CD8-positive, alpha-beta memory T cell (primary cell): ENCODE measurements at places on chromosomes 13 and 19. TPM values are rescaled to one million over a fixed set of nuclear protein-coding genes. Genes with fewer than 3 reads are reported as not detected.

Gene KLK7
- total RNA-seq: not detected

Gene FBXO17
- total RNA-seq: not detected

Gene CELF5
- 0.24 TPM for total RNA-seq

Gene PRRG2
- 1.2 TPM for total RNA-seq

Gene TMEM86B
- 8.5 TPM for total RNA-seq

Gene ALG5
- 47.9 TPM for total RNA-seq

Gene SULT2A1
- not detected for total RNA-seq

Gene CEACAM8
- not detected for total RNA-seq

Gene LPAR2
- total RNA-seq: 23.6 TPM

Gene MCF2L
- 9.6 TPM for total RNA-seq

Gene RXFP2
- not detected for total RNA-seq

Gene CLDN10
- not detected for total RNA-seq

DNA sequence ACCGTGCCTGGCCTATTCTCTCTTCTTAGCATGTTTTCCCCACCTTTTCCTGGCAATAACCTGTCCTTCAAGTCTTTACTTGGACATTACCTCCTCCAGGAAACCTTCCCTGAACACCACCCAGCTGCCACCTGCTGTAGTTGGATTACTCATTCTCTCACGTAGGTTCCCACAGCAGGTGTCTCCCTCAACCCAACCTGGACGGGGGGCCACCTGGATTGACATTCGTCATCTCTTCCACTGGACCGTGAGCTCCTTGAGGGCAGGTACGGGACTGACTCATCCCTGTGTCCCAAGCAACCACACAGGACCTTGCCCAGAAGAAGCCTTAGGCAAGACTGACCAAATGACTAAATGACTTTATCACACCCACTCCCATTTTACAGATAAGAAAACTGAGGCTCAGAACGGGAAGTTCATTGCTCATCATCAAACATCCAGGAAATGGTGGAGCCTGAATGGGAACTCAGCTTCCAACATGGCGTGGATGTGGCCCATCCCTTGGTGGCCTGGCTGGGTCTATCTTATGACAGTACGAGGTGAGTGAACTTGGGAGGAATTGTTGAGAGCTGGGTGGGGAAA, 3.5 kb upstream of the KLK6 start:
- DNase-seq: no peak

- DNase-seq: no peak
These were observed 70.6 kb downstream of the STK24 start for GRCh38 chr13:98506322-98506721.

- no peak for DNase-seq
These were observed 10.2 kb downstream of the NPHS1 start for GRCh38 chr19:35841961-35842595.

GRCh38 chr13:62847520-62847919, 1431.9 kb upstream of the PCDH20 start:
- DNase-seq: no peak

- no peak for DNase-seq
These were observed 25.1 kb downstream of the AP1M1 start for GRCh38 chr19:16222806-16223205.

GRCh38 chr13:22825186-22825585, 355.6 kb upstream of the SGCG start:
- no peak for DNase-seq

DNA sequence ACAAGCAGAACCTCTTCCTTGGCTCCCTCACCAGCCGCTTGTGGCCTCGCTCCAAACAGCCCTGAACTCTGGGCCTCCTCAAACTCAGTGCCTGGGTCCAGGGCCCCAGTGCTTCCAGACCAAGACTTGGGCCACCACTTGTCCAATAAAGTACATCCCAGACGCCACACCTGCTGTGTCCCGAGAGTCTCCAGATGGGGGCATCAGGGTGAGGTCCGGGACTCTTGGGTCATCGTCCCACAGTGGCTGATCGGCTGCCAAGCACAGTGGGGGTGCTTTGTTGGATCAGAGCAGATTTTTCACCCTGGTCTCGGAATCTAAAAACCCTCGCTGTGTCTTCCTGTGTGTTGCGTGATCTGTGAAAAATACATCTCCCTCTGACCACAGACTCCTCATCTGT, 9.0 kb upstream of the DLL3 start:
- no peak for DNase-seq

DNA sequence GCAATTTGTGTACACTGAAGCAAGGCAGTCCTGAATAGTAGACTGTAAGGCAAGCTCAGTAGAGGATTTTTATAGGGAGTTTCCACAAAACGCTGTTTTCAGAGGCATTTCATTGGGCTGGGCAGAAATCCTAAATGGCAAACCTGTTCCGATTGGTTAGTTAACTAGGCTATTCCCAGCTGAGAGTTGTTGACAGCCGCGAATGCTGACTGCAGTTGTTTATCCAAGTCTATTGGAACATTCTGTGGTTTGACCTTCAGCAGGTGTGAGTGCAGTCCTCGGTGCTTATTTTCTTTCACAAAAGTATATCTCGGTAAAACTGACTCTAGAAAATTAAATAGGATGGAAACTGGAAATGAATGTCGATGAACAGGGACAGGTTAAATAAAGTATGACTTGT, 45.4 kb downstream of the TPT1 start:
- DNase-seq: no peak

DNA sequence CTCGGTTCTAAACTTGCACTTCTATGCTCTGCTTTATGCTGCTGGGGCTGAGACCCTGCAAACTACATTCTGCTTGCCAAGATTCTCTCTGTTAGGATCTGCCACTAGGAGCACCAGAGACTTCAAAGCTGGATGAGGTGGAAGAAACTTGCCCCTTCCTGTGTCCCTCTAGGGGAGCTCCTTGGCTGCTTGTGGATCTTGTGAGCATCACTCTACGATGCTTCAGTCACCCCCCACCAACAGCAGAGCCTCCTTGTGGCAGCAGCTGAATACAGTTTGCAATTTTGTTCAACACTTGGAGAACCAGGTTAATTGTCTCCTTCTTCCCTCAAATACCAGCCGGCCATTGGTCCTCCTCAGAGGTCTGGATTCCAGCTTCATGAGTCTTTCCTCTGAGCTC, 310.6 kb downstream of the FGF14 start:
- DNase-seq: no peak

DNA sequence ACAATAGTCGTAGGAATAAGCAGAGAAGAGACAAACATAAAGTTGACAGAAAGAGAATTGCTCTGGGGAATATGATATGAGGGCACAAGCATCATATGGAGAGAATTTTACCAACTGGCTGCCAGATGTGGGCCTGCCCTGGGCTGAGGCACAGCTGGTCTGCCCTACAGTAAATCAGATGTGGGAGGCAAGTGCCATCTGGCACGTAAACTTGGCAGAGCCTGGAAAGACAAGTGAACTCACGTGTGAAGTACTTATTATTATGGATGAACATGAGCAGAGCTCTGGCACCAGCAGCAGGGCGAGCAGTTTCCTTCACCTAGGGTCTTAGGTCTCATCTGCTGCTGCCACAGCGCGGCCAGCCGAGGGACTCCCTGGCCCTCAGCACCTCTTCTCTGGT, 20.6 kb downstream of the PCDH8 start:
- DNase-seq: no peak

DNA sequence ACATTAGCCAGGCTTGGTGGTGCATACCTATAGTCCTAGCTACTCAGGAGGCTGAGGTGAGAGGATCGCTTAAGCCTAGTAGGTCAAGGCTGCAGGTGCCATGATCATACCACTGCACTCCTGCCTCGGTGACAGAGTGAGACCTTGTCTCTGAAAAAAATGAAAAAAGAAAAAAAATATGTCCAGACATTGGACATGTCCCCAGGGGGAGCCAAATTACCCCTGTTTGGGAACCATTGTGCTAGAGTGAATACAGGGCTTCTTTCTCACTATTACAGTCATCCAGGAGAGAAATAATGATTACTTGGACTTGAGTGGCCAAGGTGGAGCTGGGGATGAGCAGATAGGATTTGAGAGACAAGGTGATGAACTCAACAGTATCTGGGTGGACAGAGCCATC, 52.9 kb upstream of the ABCC4 start:
- DNase-seq: no peak

GRCh38 chr13:50284540-50284939, 269.3 kb downstream of the KCNRG start:
- no peak for DNase-seq

DNA sequence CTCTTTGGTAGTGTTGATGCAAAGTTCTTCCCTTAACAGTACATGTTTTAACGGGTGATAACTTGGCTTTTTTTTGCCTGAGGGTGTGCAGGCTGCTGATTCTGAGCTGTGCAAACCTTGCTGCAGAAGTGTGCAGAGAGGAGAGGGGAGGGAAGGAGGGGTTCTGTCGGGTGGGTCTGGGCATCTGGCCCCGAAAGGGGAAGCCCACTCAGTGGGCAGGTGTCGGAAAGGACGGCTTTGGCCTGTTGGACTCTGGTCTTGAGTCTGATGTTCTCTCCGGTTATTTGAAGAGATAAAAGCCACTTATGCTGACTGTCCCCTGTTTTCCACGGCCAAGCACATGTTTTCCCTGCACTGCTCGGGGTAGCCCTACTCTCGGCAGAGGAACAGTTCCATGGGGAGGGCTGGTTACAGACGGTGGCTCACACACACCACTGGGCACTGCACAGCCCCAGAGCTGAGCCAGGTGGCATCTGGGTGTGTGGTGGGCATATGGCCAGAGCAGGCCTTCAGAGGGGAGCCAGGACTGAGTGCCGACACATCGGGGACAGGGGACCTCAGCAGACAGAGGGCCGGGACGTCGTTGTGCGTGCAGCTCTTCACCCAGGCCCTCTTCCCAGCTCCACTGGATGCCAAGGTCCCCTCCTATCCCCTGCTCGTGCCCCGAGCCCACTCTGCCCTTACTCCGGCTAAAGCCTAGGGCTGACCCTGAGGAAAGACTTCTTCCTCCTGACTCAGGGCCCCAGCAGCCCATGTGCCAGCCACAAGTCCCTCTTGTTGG, 93.2 kb downstream of the TEX29 start:
- DNase-seq: no peak

GRCh38 chr13:23087880-23088279, 92.9 kb upstream of the SGCG start:
- DNase-seq: no peak

GRCh38 chr13:97205465-97205864, 16.7 kb upstream of the MBNL2 start:
- no peak for DNase-seq

DNA sequence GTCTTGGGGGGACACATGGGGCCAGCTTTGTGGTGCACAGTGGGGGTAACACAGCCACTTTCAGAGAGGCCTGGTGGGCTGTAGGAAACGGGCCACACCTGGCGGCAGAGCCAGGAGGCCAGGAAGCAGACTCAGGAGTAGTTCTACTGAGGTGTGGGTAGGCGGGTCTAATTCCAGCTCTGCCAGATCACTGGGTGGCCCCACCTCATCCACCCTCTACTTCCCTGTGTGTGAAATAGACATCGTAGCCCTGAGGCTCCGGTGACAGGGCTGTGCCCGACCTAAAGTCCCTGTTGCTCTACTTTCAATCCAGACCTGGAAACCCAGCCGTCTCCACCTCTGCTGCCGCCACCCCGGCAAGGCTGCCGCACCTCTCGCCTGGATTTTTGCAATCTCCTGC, 4.0 kb downstream of the NKPD1 start:
- DNase-seq: no peak

GRCh38 chr13:95457294-95457693, 95.2 kb upstream of the CLDN10 start:
- DNase-seq: no peak

DNA sequence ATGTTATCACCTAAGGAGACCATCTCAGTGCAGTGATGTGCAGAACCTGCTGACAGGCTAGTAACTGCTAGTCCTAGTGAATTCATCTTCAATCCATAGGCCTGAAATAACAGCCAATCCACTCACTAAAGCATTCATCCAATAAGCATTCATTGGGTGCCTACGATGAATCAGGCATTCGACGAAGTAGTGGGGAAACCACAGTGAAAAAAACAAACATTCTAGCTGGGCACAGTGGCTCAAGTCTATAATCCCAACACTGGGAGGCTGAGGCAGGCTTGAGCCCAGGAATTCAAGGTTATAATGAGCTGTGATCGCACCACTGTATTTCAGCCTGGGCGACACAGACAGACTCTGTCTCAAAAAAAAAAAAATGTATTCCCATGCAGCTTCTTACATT, 135.6 kb downstream of the RNF17 start:
- DNase-seq: no peak

DNA sequence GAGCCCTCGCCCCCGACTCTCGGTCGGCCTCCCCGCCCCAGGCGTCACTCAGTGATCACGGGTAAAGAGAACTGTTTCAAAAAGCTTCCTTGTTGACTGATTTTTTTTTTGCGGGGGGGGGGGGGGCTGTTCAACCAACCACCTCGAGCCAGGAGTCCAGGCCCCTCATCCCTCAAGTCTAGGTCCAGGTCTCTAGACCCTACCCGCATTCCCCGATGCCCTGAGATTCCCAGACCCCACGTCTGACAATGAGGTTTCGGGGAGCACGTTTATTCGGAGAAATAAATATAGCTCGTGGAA, 4.3 kb downstream of the HRC start:
- no peak for DNase-seq

DNA sequence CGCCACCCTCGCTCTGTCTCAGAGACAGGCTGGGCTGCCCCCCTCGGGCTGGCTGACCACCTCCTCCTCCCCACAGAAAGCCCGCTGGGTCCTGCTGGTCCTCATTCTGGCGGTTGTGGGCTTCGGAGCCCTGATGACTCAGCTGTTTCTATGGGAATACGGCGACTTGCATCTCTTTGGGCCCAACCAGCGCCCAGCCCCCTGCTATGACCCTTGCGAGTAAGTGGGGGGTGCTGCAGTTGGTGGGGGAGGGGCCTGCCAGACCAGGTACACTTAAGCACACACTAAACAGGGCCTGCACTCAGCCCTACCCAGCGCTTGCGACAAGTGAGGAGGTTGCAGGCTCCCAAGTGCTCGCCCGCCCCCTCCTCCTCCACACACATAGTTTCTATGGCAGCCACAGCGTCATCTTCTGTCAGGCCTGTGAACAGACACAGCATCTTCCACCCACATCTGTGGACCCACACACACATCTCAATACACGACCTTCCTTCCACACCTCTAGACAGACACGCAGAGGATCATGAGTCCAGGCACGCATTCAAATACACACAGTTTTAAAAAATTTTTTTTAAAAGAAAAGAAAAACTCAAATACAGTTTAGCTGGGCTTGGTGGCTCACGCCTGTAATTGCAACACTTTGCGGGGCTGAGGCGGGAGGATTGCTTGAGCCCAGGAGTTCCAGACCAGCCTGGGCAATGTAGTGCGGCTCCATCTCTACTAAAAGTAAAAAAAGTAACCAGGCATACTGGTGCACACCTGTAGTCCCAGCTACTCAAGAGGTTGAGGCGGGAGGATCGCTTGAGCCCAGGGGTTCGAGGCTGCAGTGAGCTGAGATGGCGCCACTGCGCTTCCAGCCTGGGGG, 18.4 kb downstream of the PLD3 start:
- no peak for DNase-seq

- DNase-seq: no peak
These were observed 27.1 kb downstream of the ZNF714 start for GRCh38 chr19:21109116-21109515.
